MCF 10A (cell line): ENCODE measurements at places on chromosomes 13 and 19.

DNA sequence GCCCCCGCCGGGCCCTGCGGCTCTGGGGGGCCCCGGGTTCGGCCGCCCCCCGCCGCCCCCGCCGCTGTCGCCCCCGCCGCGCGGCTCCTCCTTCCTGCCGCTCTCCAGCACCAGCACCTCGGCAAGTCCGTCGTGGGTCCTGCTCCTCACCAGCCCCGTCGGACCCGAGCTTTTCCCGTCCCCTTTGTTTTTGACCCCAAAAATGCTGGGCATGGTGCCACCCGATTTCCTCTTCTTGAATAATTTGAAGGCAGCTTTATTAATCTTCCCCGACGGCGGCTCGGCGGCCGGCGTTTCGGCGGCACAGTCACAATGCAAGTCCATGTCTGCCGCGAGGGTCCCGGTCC lies 945 bp downstream of the AMER2 start:
- no peaks in the 10 kb centered on the region for H3K36me3 ChIP-seq
- H3K4me3 ChIP-seq, result peak overlapping the region; percentile 55
- H3K4me1 ChIP-seq, result peaks cover 17% of the 10 kb centered on the region
- no peak for DNase-seq
- peaks cover 42% of the 10 kb centered on the region for H3K27me3 ChIP-seq

DNA sequence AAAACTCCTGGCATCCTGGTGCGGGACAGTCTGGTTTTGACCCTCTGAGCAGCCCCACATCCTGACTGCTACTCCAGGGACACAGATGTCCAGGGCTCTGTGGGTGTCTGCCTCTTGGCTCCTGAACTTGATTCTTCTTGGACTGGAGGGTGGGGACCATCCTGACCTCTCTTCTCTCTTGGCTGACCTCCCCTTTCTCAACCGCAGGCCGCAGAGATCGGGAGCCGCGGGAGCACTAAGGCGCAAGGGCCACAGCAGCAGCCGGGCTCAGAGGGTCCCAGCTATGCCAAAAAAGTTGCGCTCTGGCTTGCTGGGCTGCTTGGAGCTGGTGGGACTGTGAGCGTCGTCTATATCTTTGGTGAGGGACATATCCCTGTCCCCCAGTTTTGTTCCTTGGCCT lies 1.0 kb downstream of the TIMM50 start:
- H3K4me1 ChIP-seq, result peaks cover 15% of the 10 kb centered on the region
- peak overlapping the region; percentile 91 for H3K27ac ChIP-seq
- peak overlapping the region; percentile 88 for H3K4me3 ChIP-seq
- H3K36me3 ChIP-seq, result peaks cover 26% of the 10 kb centered on the region
- DNase-seq, result no peak

DNA sequence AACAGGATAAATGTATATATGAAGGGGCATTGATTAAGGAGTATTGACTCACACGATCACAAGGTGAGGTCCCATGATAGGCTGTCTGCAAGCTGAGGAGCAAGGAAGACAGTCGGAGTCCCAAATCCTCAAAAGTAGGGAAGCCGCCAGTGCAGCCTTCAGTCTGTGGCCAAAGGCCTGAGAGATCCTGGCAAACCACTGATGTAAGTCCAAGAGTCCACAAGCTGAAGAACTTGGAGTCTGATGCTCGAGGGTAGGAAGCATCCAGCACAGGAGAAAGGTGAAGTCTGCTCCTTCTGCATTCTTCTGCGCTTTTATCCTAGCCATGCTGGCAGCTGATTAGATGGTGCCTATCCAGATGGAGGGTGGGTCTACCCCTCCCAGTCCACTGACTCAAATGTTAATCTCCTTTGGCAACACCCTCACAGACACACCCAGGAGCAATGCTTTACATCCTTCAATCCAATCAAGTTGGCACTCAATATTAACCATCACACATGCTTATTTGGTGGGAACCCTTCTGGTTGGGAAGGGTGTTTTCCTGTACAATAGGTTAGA lies 55.1 kb downstream of the SLAIN1 start:
- H3K36me3 ChIP-seq, result peaks cover 6% of the 10 kb centered on the region
- DNase-seq, result no peak
- peaks cover 81% of the 10 kb centered on the region for H3K27me3 ChIP-seq
- no peaks in the 10 kb centered on the region for H3K4me1 ChIP-seq
- H3K4me3 ChIP-seq, result no peak overlapping the region

DNA sequence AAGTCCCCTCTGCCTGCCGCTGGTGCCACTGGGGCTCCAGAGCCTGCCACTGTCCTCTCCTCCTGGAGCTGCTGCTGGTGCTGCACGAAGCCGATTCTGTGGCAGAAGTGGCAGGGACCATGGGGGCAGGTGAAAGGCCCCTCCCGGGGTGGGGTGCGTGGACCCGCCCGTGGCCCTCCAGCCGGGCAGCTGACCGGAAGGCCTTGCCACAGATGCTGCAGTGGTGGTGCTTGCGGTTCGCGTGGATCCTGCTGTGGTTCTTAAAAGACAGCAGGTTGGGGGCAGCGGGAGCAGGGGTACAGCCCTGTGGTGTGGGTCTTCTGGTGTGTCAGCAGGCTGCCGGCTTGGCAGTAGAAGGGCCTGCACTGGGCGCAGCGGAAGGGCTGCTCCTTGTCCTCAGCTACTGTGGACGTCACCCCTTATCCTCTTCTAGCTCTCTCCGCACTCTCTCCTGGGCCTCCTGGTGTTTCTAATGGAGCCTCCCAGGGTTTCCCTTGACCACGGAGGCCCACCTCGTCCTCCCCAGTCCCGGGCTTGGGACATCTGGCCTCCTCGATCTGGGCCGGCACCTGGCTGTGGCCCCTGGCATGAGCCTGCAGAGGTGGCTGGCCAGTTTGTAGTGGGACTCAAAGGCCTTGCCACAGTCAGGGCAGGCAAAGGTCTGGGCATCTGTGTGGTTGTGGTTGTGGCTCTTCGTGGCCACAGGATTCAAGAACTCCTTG lies 380.4 kb downstream of the OLFM4 start:
- H3K4me1 ChIP-seq, result no peaks in the 10 kb centered on the region
- no peaks in the 10 kb centered on the region for H3K27me3 ChIP-seq
- no peak for DNase-seq

DNA sequence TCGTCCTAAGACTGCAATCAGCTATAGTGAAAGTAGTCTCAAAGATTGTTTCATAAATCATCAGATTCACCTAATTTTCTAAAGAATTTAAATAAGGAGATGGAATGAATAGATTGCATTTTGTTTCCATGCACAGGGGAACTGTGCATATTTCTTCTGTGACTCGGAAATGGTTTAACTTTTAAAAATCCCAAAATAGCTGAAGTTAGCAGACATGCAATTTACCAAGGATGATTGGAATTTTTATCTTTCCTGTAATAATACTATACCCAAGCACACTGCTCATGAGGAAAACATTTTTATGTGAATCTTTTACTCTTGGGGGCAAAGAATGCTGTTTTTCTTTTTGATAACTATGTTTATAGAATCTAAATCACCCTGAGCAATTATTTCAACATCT lies 15.0 kb upstream of the LMO7 start:
- H3K27ac ChIP-seq, result no peak overlapping the region
- no peak overlapping the region for H3K4me3 ChIP-seq
- H3K4me1 ChIP-seq, result no peaks in the 10 kb centered on the region
- H3K36me3 ChIP-seq, result peaks cover 36% of the 10 kb centered on the region

DNA sequence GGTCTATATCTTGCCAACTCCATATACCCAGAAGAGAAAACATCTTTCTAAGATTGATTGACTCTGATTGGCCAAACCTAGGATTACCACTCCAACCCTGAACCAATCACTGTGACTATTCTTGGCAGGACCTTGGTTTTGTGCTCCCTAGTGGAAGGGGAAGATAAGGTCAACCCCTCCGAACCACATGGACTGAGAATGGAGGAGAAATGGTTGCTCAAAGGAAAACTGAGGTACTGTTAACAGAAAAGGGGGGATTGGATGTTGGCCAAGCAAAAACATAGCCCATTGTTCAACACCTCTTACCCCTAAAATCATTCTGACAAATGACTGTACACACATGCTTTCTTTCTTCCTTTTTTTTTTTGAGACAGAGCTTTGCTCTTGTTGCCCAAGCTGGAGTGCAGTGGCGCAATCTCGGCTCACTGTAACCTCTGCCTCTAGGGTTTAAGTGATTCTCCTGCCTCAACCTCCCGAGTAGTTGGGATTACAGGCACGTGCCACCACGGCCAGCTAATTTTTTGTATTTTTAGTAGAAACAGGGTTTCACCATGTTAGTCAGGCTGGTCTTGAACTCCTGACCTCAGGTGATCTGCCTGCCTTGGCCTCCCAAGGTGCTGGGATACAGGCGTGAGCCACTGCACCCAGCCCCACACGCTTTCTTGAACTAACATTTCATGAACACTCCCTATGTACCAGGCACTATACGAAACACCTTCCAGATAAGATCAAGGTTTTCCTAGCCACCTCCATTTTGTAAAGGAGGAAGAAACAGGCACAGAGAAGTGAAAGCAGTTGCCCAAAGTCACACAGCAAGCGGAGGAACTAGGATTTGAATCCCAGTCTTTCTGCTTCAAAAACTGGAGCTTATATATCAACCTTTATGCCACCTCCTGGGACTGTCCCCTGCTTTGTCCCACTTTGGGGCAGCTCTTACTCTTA lies 6.5 kb downstream of the MEIOSIN start:
- no peak overlapping the region for H3K27ac ChIP-seq
- H3K4me1 ChIP-seq, result no peaks in the 10 kb centered on the region
- H3K27me3 ChIP-seq, result no peaks in the 10 kb centered on the region

DNA sequence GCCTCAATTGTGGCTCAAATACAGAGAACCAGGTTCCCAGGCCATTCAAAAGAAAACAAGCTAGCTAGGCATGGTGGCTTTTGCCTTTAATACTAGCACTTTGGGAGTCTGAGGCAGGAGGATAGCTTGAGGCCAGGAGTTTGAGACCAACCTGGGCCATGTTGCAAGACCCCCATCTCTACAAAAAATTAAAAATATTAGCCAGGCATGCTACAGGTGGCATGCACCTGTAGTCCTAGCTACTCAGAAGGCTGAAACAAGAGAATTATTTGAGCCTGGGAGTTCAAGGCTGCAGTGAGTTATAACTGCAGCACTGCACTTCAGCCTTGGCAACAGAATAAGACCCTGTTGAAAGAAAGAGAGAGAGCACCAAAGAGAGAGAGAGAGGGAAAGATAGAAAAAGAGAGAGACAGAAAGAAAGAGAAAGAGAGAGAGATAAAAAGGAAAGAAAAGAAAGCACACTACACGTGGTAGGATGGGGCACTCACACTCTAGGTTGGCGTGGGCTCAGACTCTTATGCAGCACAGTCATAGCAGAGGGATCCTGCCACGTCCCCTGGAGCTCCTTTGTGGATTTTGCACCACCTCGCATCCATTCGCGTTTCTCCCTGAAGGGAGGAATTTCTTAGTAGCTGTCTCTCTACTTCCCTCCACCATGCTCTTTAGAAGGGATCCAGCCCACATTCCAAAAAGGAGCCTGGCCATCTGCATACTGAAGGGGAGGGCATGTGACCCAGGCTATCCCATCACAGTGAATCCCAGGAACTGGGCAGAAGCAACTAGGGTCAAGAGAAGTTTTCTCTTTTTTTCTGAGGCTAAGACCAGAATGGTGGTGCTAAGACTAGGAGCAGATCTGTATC lies 789.9 kb downstream of the UQCRFS1 start:
- H3K27ac ChIP-seq, result no peak overlapping the region
- no peak for DNase-seq
- H3K27me3 ChIP-seq, result no peaks in the 10 kb centered on the region
- no peaks in the 10 kb centered on the region for H3K36me3 ChIP-seq
- H3K4me3 ChIP-seq, result no peak overlapping the region

- DNase-seq, result peak; percentile 23
- no peak overlapping the region for H3K4me3 ChIP-seq
- no peak overlapping the region for H3K27ac ChIP-seq
- peaks cover 29% of the 10 kb centered on the region for H3K27me3 ChIP-seq
Observed at GRCh38 chr13:63942372-63942771, 2526.7 kb upstream of the PCDH20 start.

GRCh38 chr19:53894707-53895106 lies 12.7 kb downstream of the PRKCG start:
- DNase-seq, result peak; percentile 31
- no peaks in the 10 kb centered on the region for H3K4me1 ChIP-seq
- peaks cover 10% of the 10 kb centered on the region for H3K36me3 ChIP-seq
- H3K27me3 ChIP-seq, result peaks cover 44% of the 10 kb centered on the region
- H3K4me3 ChIP-seq, result no peak overlapping the region

GRCh38 chr19:56332695-56333094 lies 18.1 kb upstream of the ZSCAN5A start:
- no peaks in the 10 kb centered on the region for H3K4me1 ChIP-seq
- peaks cover 11% of the 10 kb centered on the region for H3K27me3 ChIP-seq
- H3K36me3 ChIP-seq, result no peaks in the 10 kb centered on the region
- no peak overlapping the region for H3K4me3 ChIP-seq
- no peak for DNase-seq

DNA sequence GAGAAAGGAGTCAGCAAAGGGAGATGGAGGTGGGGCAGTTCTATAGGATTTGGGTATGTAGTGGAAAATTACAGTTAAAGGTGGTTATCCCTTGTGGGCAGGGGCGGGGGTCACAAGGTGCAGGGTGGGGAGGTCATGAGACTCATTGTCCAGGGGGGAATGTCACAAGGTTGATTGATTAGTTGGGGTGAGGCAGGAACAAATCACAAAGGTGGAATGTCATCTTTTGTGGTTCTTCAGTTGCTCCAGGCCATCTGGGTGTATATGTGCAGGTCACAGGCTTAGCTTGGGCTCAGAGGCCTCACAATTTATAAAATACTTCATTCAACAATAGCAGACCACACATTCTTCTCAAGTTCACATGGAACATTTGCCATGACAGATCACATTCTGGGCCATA lies 109.6 kb downstream of the ATP11A start:
- H3K4me3 ChIP-seq, result no peak overlapping the region
- H3K27me3 ChIP-seq, result no peaks in the 10 kb centered on the region
- DNase-seq, result no peak
- no peaks in the 10 kb centered on the region for H3K4me1 ChIP-seq
- H3K27ac ChIP-seq, result no peak overlapping the region
- peaks cover 12% of the 10 kb centered on the region for H3K36me3 ChIP-seq

- H3K4me1 ChIP-seq, result no peaks in the 10 kb centered on the region
- DNase-seq, result no peak
- H3K27ac ChIP-seq, result no peak overlapping the region
- no peaks in the 10 kb centered on the region for H3K27me3 ChIP-seq
- no peaks in the 10 kb centered on the region for H3K36me3 ChIP-seq
- H3K4me3 ChIP-seq, result no peak overlapping the region
Observed at GRCh38 chr13:48489666-48490065, 43.2 kb downstream of the RCBTB2 start.

DNA sequence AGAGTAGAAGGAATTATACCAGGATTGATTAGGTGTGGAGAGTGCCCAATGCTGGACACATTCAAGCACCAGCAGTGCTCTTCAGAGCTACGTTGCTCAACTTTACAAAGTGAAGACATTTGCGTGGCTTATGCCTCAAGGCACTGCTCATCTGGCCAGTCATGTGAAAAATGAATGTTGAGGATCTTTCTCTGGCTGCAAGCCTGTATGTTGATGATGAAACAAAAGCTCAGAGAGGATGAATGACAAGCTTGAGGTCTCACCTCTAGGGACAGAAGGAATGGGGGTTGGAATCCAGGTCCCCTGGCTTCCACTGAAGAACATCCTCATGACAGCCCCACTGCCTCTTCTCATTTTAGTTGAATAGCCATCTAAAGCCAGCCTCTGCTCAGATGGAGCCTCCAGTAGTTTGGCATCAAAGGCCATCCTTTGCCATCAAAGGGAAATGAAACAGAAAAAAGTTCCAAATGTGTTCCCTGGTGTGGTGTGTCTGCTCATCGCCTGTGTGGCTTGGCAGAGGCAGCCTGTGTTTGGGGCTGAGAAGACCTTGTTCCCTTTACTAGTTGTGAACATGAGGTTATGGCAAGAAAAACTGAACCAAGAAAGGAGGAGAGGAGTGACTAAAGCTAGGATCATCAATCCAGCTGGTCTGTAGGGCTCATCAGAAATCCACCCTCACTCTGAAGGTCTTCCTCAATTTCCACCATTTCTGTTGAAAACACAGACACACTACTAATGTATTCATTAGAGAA lies 114.0 kb upstream of the KL start:
- peak overlapping the region; percentile 79 for H3K27ac ChIP-seq
- no peaks in the 10 kb centered on the region for H3K27me3 ChIP-seq
- peaks cover 41% of the 10 kb centered on the region for H3K4me1 ChIP-seq
- DNase-seq, result peak; percentile 82
- no peak overlapping the region for H3K4me3 ChIP-seq
